GM23248 (cell line): ENCODE measurements at places on chromosomes 1 and 21.
A peak's percentile ranks its signal among the peaks of the same experiment; 100 is the strongest.

GRCh38 chr1:39898648-39899603 is 2.8 kb downstream of the MYCL start:
- DNase-seq: peak; percentile 27

DNA sequence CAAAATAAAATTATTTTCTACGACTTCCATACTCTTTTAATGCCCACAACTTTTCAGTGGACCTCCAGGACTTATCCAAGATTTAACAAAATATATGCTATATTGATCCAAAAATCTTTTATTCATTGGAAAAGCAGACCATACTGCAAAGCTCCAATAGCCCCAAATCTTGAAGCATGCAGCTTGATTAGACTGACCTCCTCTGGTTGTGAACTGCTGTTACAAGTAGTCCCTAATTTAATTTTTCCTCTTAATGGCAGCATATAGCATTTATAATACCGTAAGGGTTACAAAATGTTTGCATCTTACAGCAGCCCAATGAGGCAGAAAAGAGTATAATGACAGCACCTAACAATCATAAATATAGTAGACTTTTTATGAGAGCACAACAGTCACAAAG is 49.8 kb downstream of the TPR start:
- peak; percentile 60 for DNase-seq

DNA sequence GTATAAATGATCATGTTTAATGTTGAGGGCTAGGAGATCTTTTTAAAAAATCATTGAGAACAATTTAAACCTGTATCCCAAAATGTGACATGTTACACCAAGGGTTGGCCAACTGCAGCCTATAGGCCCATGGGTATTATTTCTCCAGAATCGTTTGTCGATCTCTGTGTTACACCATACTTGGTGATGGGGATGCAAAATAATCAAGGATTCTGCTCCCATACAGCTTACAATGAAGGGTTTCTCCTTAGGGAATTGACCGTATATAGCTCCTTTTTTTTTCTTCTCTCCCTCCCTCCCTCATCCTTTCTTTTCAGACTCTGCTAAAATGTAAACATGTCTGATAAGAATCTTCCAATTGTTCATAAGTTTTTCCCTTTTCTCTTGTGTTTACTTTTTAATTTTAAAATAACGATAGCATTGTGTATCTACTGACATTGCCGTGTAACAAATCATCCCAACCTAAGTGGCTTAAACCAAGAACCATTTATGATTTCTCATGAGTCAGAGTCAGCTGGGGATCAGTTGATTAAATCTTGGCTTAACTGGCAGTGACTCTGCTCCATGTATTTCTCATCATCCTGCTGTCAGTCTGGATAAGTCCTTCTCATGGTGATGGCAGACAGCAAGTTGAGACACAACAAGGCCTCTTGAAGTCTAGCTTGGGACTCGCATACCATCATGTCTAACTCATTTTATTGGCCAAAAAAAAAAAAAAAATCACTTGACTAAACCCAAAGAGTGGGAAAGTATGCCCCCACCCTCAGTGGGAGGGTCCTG is 48.0 kb downstream of the MARK1 start:
- DNase-seq: no peak

GRCh38 chr21:35922618-35923017 is 137.7 kb downstream of the SETD4 start:
- DNase-seq: peak; percentile 49

- DNase-seq: no peak
Observed at GRCh38 chr1:55322842-55323241, 107.7 kb upstream of the USP24 start.

DNA sequence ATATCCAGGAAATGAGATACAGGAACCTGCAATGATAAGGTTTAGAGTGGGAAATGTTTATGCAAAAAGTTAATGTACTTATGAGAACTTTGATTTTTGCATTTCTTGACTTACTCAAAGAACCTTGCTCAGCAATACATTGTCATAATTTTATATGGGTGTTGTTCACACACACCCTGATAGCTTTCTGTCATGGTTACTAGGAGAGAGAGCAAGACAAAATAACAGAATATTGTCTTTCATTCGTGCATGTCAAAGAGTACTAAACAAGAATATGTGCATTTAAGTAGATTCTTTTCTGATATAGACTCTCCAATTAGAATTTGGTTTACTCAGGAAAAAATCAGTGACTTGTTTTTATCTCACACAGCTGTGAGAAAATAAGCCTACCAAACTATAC is 27.5 kb upstream of the KCNA3 start:
- DNase-seq: no peak
